ENCODE measurements at places on chromosomes 2 and 18.

DNA sequence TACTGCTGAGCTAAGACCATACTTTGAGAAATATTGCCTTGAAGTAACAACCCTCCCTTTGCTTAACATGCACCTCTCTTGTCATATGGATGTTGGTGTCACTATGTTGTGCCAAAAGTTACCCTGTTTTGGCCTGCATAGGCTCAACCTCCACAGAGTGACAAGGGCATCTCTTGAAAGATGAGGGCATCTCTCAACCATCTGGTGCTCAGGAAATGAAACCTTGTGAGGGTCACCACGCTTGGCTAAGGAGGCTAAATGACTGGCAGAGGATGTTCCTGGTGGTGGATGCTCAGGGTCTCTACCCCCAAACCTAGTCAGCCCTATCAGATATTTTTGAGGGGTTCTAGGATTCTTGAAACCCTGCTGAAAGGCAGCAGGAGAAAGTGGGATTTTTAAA lies 2.3 kb downstream of the LHCGR start:
- no peak for DNase-seq

DNA sequence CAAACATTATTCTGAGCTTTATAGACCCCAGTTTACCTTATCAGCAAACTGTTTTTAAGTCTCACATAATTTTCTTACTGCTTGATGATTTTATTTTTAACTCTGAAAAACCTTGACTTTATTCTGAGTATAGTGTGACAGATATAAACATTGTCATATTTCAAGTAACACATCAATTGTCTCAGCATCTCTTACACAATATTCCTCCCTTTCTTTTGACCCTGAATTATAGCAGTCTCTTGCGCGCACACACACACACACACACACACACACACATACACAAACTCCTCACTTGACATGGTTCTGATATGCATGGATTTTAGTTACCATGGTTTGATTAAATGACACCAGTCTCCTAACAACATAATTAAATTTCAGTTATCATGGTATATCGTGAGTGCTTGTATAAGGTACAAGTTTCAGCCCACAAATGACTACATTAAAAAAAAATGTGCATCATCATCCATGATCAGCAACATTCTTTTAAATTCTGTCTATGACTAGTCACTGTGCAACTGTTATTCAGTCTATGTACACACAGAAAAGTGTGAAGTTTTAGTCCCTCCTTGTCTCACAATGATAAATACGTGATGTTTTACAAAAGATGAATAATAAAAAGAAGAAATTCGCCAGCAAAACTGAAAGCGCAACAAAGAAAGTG lies 39.5 kb upstream of the TACR1 start:
- peak; percentile 77 for DNase-seq

GRCh38 chr2:19866771-19867170 lies 35.0 kb downstream of the TTC32 start:
- DNase-seq, result no peak

- DNase-seq, result no peak
Measured at GRCh38 chr2:241393524-241394196, 37.6 kb downstream of the FARP2 start.

GRCh38 chr2:86673011-86673410 lies 47.1 kb upstream of the RMND5A start:
- no peak for DNase-seq

DNA sequence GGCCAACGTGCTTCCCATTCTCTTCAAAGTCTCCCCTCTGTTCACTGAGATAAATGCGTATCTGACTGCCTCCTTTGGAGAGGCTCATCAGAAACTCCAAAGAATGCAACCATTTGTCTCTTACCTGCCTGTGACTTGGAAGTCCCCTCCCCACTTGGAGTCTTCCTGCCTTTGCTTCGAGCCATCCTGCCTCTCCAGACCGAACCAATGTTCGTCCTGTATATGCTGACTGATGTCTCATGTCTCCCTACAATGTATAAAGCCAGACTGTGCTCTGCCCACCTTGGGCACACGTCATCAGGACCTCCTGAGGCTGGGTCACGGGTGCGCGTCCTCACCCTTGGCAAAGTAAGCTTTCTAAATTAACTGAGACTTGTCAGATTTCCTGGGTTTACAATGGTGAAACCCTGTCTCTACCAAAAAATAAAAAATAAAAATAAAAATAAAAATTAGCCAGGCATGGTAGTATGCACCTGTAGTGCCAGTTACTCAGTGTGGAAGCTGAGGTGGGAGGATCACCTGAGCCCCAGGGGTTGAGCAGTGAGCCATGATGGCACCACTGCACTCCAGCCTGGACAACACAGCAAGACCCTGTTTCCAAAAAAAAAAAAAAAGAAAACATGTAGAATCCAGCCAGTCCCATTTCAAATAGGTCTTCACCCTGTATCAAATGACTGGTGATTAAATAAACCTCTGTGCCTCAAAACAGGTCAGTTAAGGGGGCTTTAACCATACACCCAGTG lies 29.0 kb downstream of the HDLBP start:
- no peak for DNase-seq

- DNase-seq, result no peak
Measured at GRCh38 chr2:57527685-57528084, 518.9 kb upstream of the VRK2 start.

DNA sequence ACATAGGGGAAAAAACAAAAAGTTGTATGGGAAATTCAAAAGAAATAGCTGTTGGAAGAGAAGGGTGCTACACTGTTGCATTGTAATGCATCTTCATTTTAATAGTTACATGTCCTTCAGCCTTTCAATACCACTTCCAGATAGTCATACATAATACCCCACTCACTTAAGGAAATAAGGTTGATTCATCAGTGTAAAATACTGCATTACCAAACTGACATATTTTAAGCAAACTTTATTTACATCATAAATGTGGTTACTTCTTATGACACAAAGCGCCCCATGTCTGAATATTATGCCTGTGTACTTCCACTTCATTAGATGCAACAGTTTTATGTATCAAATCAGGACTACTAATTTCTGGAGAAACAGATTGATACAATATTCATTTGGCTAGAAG lies 4.5 kb downstream of the RBMS1 start:
- DNase-seq, result peak; percentile 61

- no peak for DNase-seq
Measured at GRCh38 chr2:151728804-151729414, 5.4 kb downstream of the NEB start.
